Thoracic aorta (tissue), 2 donors: ENCODE measurements at places on chromosomes 4 and X. TPM values are rescaled to one million over a fixed set of nuclear protein-coding genes. Genes with fewer than 3 reads are reported as not detected.
A peak's percentile ranks its signal among the peaks of the same experiment; 100 is the strongest.

RAB41 gene
- total RNA-seq: not detected

FAM193A gene
- 42.9 TPM for total RNA-seq

ADRA2C gene
- 105 TPM for total RNA-seq

TCEAL5 gene
- total RNA-seq: 1.2 TPM

TRAM1L1 gene
- 0.78 TPM for total RNA-seq

FAM9B gene
- not detected for total RNA-seq

TKTL2 gene
- 0.21 TPM for total RNA-seq

RRH gene
- not detected for total RNA-seq

NLGN4X gene
- 0.95 TPM for total RNA-seq

UTP14A gene
- total RNA-seq: 8.8 TPM

GRCh38 chr4:150242820-150243458 lies 164.7 kb downstream of the DCLK2 start:
- no peak overlapping the region for H3K27ac ChIP-seq
- H3K27me3 ChIP-seq: no peaks in the 10 kb centered on the region
- peaks cover under 1% of the 10 kb centered on the region for H3K36me3 ChIP-seq

DNA sequence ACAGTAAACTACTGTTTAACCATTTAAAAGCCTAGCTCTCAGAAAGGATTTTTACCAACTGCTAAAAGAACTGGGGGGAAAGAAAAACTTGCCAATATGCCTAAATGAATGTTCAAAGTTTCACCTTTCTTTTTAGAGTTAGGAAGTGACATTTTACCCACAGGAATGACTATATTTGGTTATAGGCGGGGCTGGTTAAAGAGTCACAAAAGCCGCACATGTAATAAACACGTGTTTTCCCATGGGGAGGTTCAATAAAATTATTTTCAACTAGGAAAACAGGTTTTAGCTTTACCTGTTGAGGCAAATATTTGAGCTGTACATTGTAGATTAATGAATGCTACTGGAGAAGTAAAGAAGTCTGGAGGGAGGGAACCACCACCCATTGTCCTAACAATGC lies 41.6 kb upstream of the UGDH start:
- H3K27ac ChIP-seq: no peak overlapping the region
- no peak overlapping the region for H3K4me3 ChIP-seq
- no peaks in the 10 kb centered on the region for H3K27me3 ChIP-seq

DNA sequence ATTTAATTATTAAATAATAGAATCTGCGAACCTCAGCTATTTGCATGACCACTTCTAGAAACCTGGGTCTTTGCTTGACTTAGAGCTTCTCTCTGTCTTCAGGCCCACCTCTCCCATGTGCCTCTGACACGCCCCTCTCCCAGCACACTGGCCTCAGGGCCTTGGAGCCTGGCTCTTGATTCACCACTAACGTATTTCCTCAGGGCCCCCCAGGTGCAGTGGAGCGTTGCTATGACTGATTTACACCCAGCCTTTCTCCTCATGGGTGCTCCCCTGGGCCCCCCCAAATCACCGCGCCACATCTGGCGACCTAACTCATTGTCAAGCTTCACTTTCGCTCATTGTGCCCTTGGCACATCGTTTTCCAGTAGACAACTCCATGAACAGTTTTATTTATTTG lies 37.9 kb upstream of the TENM3 start:
- H3K36me3 ChIP-seq: no peaks in the 10 kb centered on the region
- H3K27me3 ChIP-seq: no peaks in the 10 kb centered on the region
- DNase-seq: no peak

GRCh38 chrX:154731881-154732280 lies 19.0 kb downstream of the GAB3 start:
- peak overlapping the region; percentile 81 for H3K27ac ChIP-seq
- no peaks in the 10 kb centered on the region for H3K36me3 ChIP-seq
- no peak for DNase-seq
- no peak overlapping the region for H3K4me3 ChIP-seq
- H3K27me3 ChIP-seq: no peaks in the 10 kb centered on the region

DNA sequence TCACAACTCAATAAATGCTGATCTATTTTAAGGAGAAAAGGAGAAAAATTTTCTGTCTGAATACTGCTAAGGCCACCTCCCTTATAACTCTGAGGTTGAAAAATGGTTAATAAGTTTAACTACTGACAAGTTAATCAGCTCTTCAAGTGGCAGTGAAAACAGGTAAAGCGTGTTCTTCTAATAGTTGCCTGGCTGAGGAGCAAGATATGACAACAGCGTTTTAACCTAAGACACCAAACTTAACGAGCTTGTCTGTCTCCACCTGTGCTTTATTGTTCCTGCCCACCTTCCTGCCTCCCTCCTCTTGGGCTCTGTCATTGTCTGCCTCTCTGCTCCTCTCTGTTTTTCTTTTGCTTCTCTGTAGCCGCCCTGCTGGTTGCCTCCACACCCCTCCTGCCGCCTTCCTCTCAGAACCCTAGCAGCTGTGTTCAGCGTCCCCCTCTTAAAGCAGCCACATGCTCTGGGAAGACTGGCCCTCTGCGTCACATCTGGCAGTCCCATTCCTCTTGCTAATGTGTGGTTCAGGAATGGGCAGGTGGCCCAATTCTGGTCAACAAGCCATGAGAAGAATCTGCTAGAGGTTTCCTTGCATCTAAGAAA lies 4.3 kb upstream of the TSPAN5 start:
- no peak for DNase-seq
- H3K36me3 ChIP-seq: no peaks in the 10 kb centered on the region
- peaks cover 14% of the 10 kb centered on the region for H3K4me1 ChIP-seq
- H3K27ac ChIP-seq: no peak overlapping the region

DNA sequence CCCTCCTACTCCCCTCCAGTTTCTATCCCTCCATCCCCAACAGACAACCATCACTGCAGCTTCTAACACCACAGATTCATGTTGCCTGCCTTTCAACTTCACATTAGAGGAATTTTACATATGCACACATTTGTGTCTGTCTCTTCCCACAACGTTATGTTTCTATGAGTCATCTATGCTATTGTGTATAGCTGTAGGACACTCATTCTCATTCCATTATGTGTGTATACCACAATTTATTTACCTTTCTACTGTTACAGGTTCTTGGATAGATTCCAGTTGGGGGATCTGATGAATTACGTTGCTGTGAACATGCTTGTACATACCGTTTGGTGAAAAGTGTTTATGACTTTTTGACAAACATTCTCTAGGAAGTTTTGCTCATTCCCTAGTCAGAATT lies 58.8 kb upstream of the TRPC3 start:
- H3K27me3 ChIP-seq: no peaks in the 10 kb centered on the region
- DNase-seq: no peak
- no peaks in the 10 kb centered on the region for H3K36me3 ChIP-seq
- H3K4me3 ChIP-seq: no peak overlapping the region
- H3K4me1 ChIP-seq: no peaks in the 10 kb centered on the region

DNA sequence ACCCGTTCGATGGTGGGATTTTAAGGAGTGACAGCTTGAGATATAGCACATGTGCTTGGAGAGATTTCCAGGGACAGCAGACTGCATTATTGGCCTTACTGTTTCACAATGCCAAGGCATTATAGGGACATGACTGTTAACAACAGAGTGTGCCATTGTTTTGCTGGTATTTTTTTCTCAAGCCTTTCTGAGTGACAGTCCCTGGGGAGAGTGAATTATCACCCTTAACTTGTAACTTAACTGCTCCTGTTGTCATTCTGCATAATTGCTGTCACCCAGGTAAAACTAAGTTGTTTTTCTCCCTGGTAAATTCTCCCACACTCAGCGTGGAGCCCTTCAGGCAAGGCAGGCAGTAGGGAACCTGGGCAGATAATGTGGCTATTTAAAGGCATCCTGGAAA lies 989.2 kb upstream of the LCORL start:
- H3K36me3 ChIP-seq: no peaks in the 10 kb centered on the region
- no peak overlapping the region for H3K27ac ChIP-seq
- DNase-seq: no peak
- no peaks in the 10 kb centered on the region for H3K27me3 ChIP-seq
- H3K4me1 ChIP-seq: no peaks in the 10 kb centered on the region

- H3K36me3 ChIP-seq: no peaks in the 10 kb centered on the region
- no peaks in the 10 kb centered on the region for H3K4me1 ChIP-seq
- no peak overlapping the region for H3K4me3 ChIP-seq
- H3K27ac ChIP-seq: no peak overlapping the region
Measured at GRCh38 chr4:169489306-169489705, 123.1 kb downstream of the NEK1 start.

DNA sequence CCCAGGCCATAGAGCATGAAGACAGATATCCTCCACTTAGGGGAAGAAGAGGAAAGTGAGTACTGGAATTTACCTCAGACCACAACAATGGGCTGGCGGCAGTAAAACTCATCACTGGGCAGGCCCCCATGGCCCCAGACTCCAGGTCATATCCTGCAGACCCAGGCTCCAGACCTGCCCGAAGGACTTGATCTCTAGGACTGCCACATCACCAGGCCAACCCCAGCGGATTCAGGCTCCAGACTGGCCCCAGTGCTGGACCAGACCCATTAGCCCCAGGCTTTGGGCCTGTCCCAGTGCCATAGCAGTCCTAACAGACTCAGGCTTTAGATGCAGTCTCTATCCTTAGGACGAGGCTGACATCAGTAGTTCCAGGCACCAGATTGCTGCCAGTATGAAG lies 190.6 kb downstream of the DLG3 start:
- H3K4me3 ChIP-seq: no peak overlapping the region
- DNase-seq: no peak
- H3K4me1 ChIP-seq: no peaks in the 10 kb centered on the region
- no peaks in the 10 kb centered on the region for H3K36me3 ChIP-seq

DNA sequence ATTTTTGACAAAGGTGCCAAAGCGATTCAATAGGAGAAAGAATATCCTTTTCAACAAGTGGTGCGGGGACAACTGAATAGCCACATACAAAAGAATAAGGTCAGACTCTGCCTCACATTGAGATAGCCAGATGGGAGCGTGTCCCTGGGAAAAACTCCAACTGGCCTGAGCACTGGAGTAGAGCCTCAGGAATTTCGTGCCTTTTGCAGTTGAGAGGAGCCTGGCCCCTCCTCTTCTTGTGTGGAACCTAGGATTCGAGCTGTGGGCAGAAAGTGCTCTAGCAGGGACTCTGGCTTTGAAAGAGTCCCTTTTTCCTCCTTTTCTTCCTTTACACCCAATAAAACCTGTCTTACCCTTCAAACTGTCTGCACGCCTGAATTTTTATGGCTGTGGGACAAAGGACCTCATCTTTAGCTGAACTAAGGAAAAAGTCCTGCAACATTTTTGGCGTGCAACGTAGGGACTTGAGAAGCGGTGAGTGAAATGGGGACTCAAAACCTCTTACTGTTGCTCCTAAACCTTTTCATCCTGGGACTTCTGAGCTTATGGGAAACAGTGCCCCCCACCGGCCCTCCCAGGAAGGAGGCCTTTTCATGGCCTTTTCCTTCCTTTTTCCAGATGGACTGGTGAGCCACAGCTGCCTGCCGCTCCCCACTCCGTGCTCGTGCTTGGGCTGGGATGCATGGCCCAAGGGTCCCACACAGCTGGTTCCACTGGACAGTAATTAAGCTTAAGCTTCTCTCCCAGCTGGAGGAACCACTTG lies 68.6 kb downstream of the BMP15 start:
- H3K4me3 ChIP-seq: no peak overlapping the region
- no peak overlapping the region for H3K27ac ChIP-seq
- H3K27me3 ChIP-seq: no peaks in the 10 kb centered on the region
- no peaks in the 10 kb centered on the region for H3K4me1 ChIP-seq
- H3K36me3 ChIP-seq: no peaks in the 10 kb centered on the region

- no peak overlapping the region for H3K4me3 ChIP-seq
- no peak for DNase-seq
- no peaks in the 10 kb centered on the region for H3K4me1 ChIP-seq
- H3K27ac ChIP-seq: no peak overlapping the region
- H3K27me3 ChIP-seq: no peaks in the 10 kb centered on the region
Measured at GRCh38 chrX:36241397-36241796, 321.9 kb downstream of the CFAP47 start.

DNA sequence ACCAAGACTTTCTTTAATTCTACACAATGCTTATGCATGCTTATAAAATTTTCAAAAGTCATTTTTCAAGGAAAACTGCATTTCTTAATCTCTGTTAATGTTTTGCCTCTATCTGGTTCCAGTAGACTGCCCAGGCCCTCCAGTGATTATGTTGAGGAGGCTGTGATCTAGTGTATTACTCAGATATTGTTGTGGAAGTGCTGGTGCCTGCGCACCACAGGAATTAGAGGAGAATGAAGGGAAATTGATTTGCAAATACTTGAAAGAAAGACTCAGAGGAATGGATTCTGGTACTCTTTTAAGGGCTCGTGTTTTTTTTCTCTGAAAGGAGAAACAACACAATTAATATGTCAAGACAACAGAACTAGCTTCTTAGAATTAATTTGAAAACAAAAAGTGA lies 1015.1 kb downstream of the RPA4 start:
- H3K4me1 ChIP-seq: no peaks in the 10 kb centered on the region
- no peak overlapping the region for H3K27ac ChIP-seq
- no peaks in the 10 kb centered on the region for H3K27me3 ChIP-seq
- DNase-seq: no peak
- H3K4me3 ChIP-seq: no peak overlapping the region

DNA sequence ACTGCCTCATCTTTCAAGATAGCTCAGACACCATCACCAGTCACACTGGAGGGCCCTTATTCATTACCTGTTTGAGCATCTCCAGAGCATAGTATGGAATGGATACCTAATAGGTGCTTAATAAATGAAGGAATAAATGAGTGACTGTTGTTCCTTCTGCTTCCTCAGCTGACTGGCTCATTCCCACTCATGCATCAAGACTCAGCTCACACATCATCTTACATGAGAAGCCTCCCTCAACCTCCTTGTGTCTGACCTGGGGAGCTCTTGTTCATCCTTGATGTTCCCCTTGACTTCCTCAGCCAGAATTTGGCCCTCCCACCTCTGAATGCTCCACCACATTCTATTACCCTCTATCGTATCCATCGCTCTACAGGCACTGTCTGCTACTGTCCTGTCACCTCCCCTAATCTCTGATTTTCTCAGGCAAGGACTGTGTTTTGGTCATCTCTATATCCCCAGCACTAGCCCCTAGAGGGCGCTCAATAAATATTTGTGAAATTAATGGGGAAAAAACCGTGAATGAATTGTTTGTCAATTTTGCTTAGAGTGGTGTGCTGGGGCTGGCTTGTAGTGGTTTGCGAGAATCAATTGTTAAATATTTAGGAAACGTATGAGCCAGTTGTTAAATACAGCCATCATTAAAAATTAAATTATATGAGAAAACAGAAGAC lies 88.3 kb downstream of the NHSL2 start:
- H3K27me3 ChIP-seq: no peaks in the 10 kb centered on the region
- H3K4me3 ChIP-seq: no peak overlapping the region
- DNase-seq: no peak
- no peaks in the 10 kb centered on the region for H3K36me3 ChIP-seq

DNA sequence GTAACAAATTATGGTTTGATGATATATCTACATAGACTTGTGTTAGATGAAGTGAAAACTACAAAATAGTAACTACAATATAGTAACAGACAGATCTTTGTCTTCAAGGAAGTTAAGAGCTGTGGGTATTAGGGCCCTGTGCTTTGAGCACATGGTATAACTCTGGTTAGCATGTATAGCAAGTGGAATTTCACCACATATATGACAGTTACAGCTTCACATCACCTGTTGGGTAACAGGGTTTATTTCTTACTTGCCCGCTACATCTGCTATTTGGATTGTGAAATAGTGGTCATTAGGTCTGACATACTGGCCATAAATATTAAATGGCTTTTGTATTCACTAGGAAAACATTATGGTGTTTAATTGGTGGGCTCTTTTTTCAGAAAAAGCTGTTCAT lies 20.2 kb downstream of the OFD1 start:
- no peak for DNase-seq
- no peaks in the 10 kb centered on the region for H3K27me3 ChIP-seq
- no peaks in the 10 kb centered on the region for H3K4me1 ChIP-seq
- no peak overlapping the region for H3K4me3 ChIP-seq

- H3K36me3 ChIP-seq: peaks cover 42% of the 10 kb centered on the region
- H3K4me1 ChIP-seq: peaks cover 42% of the 10 kb centered on the region
- no peaks in the 10 kb centered on the region for H3K27me3 ChIP-seq
- DNase-seq: no peak
- H3K4me3 ChIP-seq: no peak overlapping the region
Measured at GRCh38 chr4:168891688-168892087, 118.4 kb downstream of the CBR4 start.
